Activated CD4-positive, alpha-beta T cell treated with anti-CD3 and anti-CD28 coated beads for 36 hours (primary cell): ENCODE measurements at places on chromosomes 1 and 21. TPM values are rescaled to one million over a fixed set of nuclear protein-coding genes. Genes with fewer than 3 reads are reported as not detected.

CYB5RL gene
- 13.5 TPM for total RNA-seq

KLF17 gene
- not detected for total RNA-seq

COL11A1 gene
- total RNA-seq: not detected

ECM1 gene
- total RNA-seq: 1.2 TPM

TGFBR3 gene
- 4.2 TPM for total RNA-seq

CLIC6 gene
- 0.11 TPM for total RNA-seq

SLAMF9 gene
- not detected for total RNA-seq

UBE2U gene
- total RNA-seq: not detected

DNA sequence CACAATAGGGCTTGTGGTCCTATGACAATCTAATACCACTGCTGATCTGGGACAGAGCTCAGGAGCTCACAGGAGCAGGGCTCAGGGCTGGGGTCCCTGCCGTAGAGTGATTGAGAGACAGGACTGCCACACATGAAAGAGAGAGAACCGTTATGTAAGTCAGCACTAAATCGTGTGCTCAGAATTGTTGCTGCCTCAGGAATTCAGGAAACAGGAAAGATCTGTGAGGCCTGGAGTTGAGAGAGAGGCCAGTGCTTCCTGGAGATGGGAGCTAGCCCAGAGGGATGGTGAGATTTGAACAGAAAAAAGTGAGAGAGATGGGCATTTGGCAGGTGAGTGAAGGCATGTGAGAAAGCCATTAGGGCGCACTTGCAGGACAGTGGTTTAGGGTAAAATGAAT lies 17.5 kb upstream of the ACBD6 start:
- DNase-seq: no peak
- H3K4me1 ChIP-seq: no peaks in the 10 kb centered on the region
- no peak overlapping the region for H3K27ac ChIP-seq
- H3K36me3 ChIP-seq: no peaks in the 10 kb centered on the region
- H3K27me3 ChIP-seq: peaks cover 4% of the 10 kb centered on the region

GRCh38 chr1:16125088-16125470 lies 30.8 kb downstream of the EPHA2 start:
- H3K27me3 ChIP-seq: no peaks in the 10 kb centered on the region
- no peak overlapping the region for H3K27ac ChIP-seq
- peaks cover 8% of the 10 kb centered on the region for H3K4me1 ChIP-seq
- no peak overlapping the region for H3K4me3 ChIP-seq
- DNase-seq: no peak

DNA sequence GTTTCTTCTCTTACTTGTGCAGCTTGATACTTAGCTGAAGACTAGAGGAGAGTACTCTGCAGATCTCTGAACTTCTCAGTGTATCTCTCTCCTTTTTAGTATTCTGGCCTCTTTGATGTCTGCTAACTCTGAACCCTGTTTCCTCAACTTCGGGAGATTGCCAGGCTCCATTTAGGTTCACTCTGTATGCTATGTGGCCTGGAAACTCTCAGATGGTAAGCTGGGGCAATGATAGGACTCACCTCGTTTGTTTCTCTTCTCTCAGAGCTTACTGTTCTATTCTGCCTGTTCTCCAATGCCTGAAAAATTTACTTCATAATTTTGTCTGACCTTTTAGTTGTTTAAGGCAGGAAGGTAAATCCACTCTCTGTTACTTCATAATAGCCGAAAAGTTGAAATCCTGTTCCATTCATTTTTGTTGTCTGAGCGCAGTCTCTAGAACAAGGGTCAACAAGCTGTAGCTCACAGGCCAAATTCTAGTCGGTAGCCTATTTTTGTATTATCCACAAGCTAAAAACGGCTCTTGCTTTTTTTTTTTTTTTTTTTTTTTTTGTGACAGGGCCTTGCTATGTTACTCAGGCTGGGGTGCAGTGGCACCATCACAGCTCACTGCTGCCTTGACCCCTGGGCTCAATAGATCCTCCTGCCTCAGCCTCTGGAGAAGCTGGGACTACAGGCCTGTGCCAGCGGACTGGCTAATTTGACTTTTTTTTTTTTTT lies 33.3 kb downstream of the ZMYM4 start:
- peaks cover 9% of the 10 kb centered on the region for H3K4me1 ChIP-seq
- no peak overlapping the region for H3K4me3 ChIP-seq
- peaks cover 7% of the 10 kb centered on the region for H3K36me3 ChIP-seq
- DNase-seq: no peak

- no peaks in the 10 kb centered on the region for H3K4me1 ChIP-seq
- no peak overlapping the region for H3K4me3 ChIP-seq
- no peak for DNase-seq
- H3K36me3 ChIP-seq: no peaks in the 10 kb centered on the region
Observed at GRCh38 chr1:7045897-7046296, 260.6 kb downstream of the CAMTA1 start.

- H3K27me3 ChIP-seq: no peaks in the 10 kb centered on the region
- peak; percentile 50 for DNase-seq
- H3K27ac ChIP-seq: no peak overlapping the region
- H3K4me1 ChIP-seq: peaks cover 43% of the 10 kb centered on the region
- no peak overlapping the region for H3K4me3 ChIP-seq
Observed at GRCh38 chr1:156767879-156768604, 707 bp downstream of the PRCC start.

DNA sequence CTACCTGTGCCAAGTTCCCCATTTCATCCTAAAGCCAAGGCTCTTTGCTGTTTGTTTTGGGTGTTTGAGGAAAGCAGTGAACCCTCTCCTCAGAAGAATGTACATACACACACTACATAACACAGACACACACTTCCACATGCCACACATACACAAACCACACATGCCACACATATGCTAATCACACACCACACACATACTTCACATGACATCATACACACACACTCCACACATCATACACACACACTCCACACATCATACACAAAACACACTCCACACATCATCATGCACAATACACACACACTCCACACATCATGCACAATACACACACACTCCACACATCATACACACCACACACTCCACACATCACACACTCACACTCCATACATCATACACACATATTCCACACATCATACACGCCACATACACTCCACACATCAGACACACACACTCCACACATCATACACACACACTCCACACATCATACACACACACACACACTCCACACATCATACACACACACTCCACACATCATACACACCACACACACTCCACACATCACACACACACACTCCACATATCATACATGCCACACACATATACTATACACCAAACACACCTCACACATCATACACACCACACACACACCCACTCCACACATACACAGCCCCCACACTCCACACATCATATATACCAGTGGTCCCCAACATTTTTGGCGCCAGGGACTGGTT lies 22.7 kb upstream of the ZNF436 start:
- H3K4me1 ChIP-seq: peaks cover 7% of the 10 kb centered on the region
- H3K27ac ChIP-seq: no peak overlapping the region
- H3K36me3 ChIP-seq: peaks cover 2% of the 10 kb centered on the region
- no peak for DNase-seq
- no peak overlapping the region for H3K4me3 ChIP-seq
- no peaks in the 10 kb centered on the region for H3K27me3 ChIP-seq
